ENCODE measurements at places on chromosomes 3 and 15.

GRCh38 chr3:11145888-11146287 lies 8.4 kb upstream of the HRH1 start:
- DNase-seq: no peak

DNA sequence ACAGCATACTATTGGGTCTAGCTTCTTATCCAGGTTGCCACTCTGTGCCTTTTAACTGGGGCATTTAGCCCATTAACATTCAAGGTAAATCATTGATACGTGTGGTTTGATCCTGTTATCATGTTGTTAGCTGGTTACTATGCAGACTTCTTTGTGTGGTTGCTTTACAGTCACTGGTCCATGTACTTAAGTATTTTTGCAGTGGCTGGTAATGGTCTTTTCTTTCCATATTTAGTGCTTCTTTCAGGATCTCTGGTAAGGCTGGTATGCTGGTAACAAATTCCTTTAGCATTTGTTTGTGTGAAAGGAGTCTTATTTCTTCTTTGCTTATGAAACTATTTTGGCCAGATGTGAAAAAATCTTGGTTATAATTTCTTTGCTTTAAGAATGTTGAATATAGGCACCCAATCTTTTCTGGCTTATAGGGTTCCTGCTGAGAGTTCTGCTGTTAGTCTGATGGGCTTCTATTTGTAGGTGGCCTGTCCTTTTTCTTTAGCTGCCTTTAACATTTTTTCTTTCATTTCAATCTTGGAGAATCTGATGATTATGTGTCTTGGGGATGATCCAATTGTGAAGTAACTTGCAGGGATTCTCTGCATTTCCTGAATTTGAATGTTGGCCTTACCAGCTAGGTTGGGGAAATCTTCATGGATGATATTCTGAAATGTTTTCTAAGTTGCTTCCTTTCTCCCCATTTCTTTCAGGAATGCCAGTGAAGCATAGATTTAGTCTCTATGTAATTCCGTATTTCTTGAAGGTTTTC lies 39.3 kb downstream of the CCR1 start:
- DNase-seq: no peak

GRCh38 chr15:95559875-95560394 lies 770.6 kb upstream of the NR2F2 start:
- DNase-seq: no peak

DNA sequence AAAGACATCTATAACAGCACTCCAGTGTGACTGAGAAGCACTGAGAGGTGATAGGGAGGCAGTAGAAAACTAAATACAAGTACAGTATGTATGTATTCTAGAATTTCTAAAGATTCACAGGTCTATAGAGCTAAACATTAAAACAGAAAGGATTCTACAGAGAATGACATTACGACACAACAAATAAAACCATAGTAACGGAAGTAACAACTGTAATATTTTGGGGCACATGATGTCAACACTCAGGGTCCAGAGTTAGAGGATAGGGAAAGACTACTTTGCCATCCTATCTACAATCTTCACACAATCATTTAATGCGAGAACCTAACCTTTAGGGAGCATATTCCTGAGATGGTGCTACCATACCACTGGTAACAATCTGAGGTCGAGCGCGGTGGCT lies 13.6 kb downstream of the UBXN7 start:
- no peak for DNase-seq

DNA sequence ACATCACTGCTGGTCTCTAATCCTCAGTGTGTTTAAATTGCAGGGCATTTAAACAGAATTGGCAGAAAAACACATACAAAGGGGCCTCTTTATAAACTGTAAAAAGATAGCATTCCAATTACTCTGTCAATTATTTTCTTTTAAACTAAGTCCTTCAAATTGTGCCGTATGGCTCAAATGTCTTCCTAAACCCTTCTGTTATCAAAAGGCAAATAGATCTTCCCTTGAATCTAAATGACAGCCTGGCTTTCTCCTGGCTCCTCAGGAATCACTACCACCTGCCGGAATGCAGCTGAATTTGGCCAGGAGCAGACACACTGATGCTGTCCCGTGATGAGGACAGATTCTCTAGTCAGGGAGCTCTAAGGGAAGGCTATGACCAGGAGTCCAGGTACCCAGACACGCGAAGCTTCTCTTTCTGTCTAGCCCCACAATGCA lies 85.6 kb downstream of the IGF2BP2 start:
- DNase-seq: no peak

GRCh38 chr3:171135549-171135948 lies 109.0 kb upstream of the SLC2A2 start:
- no peak for DNase-seq

- no peak for DNase-seq
These were observed 58.6 kb downstream of the FBXL22 start for GRCh38 chr15:63655683-63656372.

- no peak for DNase-seq
These were observed 662 bp upstream of the RFTN1 start for GRCh38 chr3:16514021-16514700.

GRCh38 chr15:81327516-81327915 lies 3.6 kb upstream of the STARD5 start:
- no peak for DNase-seq

DNA sequence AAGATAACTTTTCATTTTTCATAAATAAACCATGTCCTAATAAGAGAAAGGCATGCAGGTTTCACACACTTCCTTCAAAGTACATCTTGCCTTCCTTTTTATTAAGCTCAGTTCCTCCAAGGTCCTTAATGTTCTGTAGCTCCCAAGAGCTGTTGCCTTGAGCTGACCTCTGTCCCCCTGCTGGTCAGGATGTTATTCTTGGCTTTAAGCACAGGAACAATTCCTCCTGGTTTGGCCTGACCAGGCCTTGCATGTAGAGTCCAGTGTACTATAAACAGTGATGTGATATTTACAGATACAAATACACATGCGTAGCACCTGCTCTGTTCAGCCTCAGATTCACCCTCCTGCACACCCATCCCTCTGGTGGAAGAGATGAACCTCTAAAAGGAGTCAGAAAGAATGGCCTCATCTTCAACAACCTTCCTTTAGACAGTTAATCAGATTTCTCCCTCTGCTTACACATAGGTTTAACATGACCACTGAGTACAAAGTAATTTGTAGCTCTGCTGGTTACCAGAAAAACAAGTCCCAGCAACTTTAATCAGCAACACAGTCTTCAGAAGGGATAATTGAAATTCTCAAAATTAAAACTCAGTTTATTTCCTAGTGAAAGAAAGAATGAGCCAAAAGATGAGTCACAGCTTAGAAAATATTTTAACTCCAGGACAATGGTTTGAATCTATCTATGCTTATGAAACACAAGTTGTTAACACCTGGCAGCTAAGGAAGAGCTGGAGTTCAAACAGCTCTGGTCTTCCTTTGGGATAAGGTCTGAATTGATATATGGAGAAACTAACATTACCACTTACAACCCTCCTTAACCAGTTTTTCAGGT lies 46.5 kb downstream of the PTPN9 start:
- DNase-seq: no peak

DNA sequence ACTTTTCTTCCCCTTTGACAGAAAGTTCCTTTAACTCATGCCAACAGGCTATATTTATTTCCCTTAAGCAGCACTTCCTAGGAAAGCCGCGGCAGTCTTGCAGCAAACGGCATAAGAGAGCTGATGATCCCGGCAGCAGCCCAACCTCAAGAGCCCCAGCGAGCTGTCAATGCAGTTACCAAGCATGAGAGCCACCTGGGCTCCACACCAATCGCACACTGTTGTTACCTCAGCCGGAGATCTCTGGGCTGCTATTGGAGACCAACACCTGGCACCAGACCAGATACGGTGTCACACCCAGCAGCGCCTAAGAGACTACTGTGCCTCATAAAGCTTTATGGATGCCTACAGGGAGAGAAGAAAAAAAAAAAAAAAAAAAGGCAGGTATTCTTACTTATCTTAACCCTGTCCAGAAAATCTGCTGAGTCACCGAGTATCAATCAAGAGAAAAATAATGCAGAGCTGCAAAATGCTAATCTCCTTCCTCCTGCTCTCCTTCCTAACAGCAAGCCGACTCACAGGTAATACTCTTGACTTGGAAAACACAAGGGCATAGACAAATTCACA lies 11.7 kb downstream of the ABCC5 start:
- DNase-seq: no peak

DNA sequence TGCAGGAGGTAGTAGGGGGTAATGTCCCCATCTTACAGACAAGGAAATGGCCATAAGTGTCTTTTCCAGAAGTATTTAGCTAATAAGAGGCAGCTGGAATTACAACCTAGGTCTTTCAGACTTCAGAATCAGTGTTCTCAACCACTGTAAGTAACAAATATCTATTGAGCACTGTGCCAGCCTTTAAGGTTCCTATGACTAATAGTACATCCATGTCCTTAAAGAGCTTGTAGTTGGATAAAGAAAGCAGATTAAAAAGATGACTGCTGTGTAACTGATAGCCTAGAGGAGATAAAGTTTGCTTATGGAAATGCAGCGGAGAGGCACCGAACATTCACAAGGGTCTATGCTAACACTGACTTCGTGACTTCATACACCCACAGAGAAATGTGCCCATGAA lies 136.0 kb downstream of the KCNMB2 start:
- DNase-seq: no peak

- no peak for DNase-seq
These were observed 33.5 kb downstream of the IQGAP1 start for GRCh38 chr15:90421527-90421926.

GRCh38 chr3:10551821-10552630 lies 46.6 kb upstream of the ATP2B2 start:
- DNase-seq: peak; percentile 75

DNA sequence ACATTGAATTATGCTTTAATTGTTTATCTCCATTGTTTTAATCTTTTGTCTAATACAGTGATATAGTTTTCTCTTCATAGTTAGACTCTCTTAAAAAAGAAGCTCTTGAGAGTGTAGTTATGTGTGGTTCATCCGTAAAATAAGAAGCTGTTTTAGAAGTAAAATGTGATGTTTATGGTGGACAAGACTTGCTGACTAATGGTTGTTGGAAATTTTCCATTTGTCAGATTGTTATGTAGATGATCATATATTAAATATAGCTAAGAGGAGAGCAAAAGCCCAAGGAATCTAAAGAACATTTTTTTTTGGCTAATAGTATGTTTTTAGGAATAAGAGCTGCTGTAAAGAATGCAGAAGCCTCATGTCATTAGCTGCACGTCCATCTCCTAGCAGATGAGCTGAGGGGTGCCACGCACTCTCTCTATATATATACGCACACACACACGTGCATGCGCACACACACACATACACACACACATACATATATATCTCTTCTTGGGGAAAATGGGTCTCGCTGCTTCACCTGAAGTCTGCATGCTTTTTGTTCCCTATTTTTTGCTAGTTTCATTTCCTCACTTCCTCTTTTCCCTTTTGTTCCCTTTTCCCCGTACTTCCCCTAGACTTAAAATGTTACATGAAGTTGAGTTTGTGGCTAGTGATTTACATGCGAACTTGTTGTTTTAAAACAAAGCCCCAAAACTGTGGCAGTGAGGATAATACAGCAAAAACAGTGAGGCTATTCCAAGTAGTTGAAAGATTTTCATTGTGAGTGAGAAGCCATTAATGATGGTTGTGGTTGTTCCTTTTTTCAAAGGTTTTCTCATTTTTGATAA lies 107.8 kb downstream of the MBNL1 start:
- no peak for DNase-seq

DNA sequence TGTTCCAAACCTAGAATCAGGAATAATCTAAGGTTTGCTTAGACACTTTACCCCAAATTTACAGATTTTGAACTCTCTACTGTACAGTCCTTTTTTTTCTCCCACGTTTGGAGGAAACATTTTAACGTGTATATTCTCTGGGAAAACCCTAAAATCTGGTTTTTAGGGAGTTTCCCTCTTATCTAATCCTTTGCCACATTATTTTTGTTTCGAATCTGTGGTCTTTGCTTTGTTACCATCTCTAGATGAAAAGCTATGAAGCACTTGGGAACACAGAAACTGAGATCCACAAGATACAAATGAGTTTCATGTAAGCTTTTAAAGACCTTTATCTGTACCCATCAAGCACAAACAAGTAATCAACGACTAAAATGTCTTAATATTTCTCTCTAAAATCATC lies 41.3 kb downstream of the PLD1 start:
- DNase-seq: no peak

GRCh38 chr3:85377115-85377514 lies 418.3 kb downstream of the CADM2 start:
- DNase-seq: no peak

DNA sequence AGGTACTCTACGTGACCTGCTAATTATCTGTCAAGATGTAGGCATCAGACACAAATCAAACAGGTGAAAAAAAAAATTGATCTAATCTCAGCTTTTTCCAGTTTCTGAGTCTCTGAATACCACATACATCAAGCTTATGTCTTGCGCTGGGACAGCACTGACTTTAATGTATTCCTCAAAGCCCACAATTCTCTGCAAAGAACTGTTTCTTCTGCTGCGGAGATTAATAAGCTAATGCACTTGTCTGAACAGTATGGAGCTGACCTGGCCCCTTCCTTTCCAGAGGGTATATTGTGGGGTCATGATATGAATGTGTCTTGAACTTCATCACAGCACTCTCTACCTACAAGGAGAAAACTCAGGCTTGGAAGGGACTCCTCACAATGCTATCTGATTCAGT lies 87.8 kb downstream of the FOXB1 start:
- DNase-seq: no peak

- DNase-seq: no peak
These were observed 642.3 kb downstream of the ROBO2 start for GRCh38 chr3:77682162-77682561.

DNA sequence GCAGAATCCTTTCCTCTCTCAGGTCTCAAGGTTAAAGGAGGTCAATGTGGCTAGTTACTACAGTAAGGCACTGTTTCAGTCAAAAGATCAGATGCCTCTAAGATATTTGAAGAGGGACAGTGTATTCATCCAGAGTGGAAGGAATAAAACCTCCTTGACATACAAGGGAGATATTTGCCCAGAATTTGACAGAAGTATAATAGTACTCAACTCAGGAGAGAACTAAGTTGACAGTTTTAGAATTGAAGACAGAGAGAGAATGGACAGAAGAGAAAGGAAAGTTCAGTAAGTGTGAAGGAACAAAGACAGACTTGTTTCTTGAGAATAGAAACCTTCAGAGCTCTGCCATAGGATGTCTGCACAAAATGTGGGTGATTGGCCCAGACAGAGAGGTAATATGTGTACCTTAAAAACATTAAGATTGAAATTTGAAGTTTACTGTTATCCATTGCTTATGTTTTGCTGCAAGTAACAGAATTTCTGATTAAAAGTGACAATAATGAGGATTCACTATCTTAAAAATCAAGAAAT lies 507.1 kb downstream of the IGSF11 start:
- no peak for DNase-seq

- no peak for DNase-seq
These were observed 641.7 kb downstream of the NR2F2 start for GRCh38 chr15:96972201-96972600.

Data from stimulated activated CD4-positive, alpha-beta T cell treated with anti-CD3 and anti-CD28 coated beads, Interleukin-15, amount 100 ng/mL, for 1 hour (primary cell).